ENCODE measurements at places on chromosomes 7 and 10.

DNA sequence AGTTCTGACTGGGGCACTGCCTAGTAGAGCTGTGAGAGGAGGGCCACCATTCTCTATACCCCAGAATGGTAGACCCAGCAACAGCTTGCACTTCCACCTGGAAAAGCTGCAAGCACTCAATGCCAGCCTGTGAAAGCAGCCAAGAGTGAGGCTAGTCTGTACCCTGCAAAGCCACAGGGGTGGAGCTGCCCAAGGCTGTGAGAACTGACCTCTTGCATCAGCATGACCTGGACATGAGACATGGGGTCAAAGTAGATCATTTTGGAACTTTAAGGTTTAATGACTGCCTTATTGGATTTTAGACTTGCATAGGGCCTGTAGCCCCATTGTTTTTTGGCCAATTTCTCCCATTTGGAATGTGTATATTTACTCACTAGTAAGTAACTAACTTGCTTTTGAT, 206.3 kb downstream of the TPK1 start:
- no peak for DNase-seq

DNA sequence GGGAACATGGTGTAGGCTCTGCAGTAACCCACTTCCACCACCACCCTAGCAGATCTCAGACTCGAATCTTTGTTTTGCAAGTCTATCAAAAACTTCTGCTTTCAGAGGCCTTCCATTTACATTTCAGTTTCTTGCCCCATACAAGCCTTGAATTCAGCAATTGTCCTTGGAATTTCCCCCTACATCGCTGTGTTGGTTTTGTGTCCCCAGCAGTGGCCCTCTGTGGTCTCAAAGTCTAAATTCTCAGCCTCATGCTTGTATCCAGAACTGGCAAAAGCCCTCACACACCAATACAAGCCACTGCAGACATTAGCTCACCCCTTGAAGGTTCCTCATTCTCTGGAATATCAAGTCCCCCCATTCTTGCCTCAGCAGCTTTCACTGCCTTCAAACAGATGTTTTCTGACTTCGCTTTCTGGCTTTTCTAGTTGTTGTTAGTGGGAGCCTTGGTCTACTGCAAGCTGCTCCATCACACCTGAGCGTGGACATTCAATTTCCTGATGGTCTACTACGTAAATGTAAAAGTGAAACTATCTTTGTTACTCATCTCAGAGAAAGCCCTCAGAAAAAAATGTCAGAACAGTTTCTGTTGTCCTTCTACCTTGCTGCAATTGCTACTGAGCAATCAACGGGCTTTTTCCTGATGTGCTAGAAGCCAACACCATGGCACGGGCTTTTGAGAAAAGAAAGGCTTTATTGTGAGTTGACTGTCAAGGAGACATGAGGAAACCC, 1.8 kb upstream of the NUB1 start:
- no peak for DNase-seq

- no peak for DNase-seq
Measured at GRCh38 chr10:23053036-23053435, 42.3 kb upstream of the MSRB2 start.

DNA sequence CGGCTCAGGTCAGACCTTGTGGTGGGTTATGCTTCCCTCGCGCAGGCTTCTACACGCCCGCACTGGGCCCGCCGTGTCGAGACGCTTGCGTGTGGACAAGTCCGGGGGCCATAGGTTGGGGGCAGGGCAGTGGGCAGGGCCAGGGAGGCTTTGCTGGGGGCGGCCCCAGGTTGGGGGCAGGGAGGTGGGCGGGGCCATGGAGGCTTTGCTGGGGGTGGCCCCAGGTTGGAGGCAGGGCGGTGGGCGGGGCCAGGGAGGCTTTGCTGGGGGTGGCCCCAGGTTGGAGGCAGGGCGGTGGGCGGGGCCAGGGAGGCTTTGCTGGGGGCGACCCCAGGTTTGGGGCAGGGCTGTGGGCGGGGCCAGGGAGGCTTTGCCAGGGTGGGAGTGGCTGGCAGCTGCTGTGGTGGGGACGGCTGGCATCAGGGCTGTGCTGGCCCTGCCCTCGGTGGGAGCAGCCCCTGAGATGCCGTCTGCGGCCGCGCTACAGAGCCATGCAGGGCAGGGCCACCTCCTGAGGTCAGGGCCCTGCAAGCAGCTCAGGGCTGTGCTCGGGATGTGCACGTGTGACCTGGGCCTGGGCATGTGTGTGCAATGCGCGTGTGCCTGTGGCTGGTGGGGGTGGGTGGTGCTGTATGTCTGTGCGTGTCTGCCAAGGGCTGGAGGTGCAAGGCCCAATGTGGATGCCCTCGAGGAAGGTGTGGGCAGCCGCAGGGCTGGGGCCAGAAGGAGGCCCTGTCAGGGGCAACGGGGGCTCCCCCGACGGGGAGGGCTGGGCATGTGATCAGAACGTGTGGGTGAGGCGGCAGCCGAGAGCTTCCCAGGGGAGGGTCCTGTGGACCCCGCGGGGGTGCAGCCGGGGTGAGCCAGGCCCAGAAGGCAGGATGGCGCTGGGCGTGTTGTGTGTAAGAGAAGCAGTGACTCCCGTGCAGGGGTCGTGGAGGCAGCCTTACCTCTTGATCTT, 72.5 kb upstream of the NKX6-2 start:
- no peak for DNase-seq

GRCh38 chr10:68870545-68871104, 30.5 kb upstream of the DDX50 start:
- no peak for DNase-seq

DNA sequence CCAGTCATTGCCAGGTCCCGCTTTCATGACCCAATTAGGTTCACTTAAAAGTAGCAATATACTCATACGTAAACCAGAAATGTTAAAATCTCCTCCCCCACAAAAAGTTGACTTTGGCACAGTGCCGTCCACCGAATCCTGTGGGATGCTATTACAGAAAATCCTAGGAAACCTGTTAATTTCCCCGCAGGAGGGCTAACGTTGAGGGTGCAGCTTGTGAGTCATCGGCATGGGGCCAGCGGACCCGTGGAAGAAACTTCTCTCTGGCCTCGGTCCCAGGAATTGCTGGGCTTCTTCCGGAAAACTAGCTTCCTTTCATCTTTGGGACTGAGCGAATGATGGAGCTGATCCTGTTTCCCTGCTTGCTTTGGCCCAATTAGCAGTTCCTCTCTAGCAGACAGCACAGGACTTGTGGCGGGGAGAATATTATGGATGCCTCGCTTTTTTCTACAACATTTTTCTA, 13.5 kb downstream of the CRYGN start:
- no peak for DNase-seq

GRCh38 chr10:59055045-59055444, 121.4 kb upstream of the PHYHIPL start:
- no peak for DNase-seq

- DNase-seq, result no peak
Measured at GRCh38 chr10:23200997-23201652, 9.0 kb downstream of the PTF1A start.

- DNase-seq, result no peak
Measured at GRCh38 chr7:47298636-47299035, 283.3 kb downstream of the TNS3 start.
